ENCODE measurements at places on chromosomes 13 and 19. TPM values are rescaled to one million over a fixed set of nuclear protein-coding genes. Genes with fewer than 3 reads are reported as not detected.

DNA sequence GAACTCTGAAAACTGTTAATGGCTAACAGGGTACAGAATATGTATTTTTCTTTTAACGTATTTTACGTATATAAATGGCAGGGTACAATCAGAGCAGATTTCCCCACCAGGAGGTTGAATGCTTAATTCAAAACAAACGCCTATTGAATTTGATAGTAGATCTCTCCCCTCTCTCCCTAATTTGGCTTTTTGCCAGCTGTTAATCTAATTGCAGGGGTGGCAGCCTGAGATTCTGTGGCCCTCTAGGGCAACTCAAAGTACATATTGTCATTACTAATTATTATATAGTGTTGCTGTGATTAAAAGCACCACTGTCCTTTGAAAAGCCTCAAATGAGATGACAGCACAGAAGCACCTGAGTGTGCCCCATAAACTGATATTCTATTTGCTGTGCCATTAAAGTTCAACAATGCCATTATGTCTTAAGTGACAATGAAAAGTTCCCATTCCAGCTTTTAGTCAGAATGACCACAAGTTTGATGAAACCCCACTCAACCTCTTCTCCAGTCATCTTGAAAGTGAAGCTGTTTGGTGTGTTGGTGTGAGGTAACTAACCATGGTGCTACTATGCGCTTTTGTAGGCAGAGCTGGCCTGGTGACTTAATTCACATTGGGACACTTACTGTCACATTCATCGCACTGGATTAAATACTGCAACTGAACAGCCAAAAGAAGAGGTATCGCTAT is 351.4 kb downstream of the KCNRG start:
- H3K4me1 ChIP-seq, result no peaks in the 10 kb centered on the region
- no peak for DNase-seq
- H3K27ac ChIP-seq, result no peak overlapping the region
- no peaks in the 10 kb centered on the region for H3K36me3 ChIP-seq
- H3K27me3 ChIP-seq, result no peaks in the 10 kb centered on the region

DNA sequence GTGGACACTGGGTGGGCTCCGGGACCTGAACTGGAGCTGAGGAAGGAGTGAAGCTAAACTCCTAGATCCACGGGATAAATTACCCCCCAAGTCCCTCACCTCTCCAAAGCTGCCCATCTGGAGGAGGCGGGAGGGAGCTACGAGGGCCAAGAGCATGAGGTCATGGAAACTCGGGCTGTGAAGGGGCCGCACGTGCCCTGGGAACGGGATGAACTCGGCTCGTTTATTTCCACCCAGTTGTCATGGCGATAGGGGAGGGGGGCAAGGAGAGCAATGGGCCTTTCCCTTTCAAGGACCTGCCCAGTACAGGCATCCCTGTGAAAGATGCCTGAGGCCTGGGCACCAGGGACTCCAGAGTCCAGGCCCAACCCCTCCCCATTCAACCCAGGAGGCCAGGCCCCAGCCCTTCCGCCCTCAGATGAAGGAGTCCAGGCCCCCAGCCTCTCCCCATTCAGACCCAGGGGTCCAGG is 3.8 kb downstream of the PPP1R12C start:
- no peak overlapping the region for H3K27ac ChIP-seq
- H3K27me3 ChIP-seq, result no peaks in the 10 kb centered on the region
- no peaks in the 10 kb centered on the region for H3K4me1 ChIP-seq
- peaks cover 18% of the 10 kb centered on the region for H3K36me3 ChIP-seq

The ZNF560 gene
- total RNA-seq, result not detected

GRCh38 chr19:11130824-11131455 is 24.6 kb downstream of the SPC24 start:
- H3K27ac ChIP-seq, result no peak overlapping the region
- peaks cover 75% of the 10 kb centered on the region for H3K36me3 ChIP-seq
- no peaks in the 10 kb centered on the region for H3K27me3 ChIP-seq
- DNase-seq, result peak; percentile 84
- H3K4me1 ChIP-seq, result no peaks in the 10 kb centered on the region
- H3K4me3 ChIP-seq, result no peak overlapping the region

DNA sequence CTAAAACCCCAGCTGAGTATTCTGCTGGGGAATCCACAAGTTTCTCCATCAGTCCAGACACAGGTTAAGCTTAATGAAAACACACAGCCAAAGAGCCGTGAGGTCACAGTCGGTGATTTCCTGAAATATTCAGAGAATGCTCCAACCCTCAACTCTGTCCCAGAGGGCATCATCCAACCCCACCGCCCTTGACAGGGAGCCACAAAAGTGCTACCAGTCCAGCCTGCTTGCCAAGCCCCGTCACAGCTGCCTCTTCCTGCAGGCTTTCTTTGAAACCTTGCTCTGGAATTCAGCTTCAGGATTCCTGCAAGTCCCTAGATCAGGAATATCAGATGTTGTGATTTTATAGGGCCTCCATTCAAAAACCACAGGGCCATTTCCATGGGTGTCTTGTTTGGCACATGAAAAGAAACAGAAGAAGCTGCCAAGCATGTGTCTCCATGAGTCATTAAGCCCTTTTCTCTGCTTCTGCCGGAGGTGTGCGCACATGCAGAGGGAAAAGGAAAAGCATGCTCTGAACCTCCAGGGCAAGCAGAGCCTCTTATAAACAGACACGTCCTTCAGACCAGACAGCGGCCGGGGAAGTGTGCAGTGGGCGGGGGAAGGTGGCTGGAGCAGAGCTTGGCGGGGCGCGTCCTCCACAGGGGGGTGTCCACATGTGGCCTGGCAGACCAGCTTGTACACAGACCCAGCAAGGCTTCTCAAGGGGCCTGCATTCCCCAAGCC is 164.7 kb downstream of the KATNAL1 start:
- no peaks in the 10 kb centered on the region for H3K4me1 ChIP-seq
- H3K27me3 ChIP-seq, result no peaks in the 10 kb centered on the region
- no peak overlapping the region for H3K4me3 ChIP-seq
- H3K27ac ChIP-seq, result no peak overlapping the region
- no peaks in the 10 kb centered on the region for H3K36me3 ChIP-seq

- H3K4me1 ChIP-seq, result no peaks in the 10 kb centered on the region
- no peak overlapping the region for H3K27ac ChIP-seq
- H3K27me3 ChIP-seq, result no peaks in the 10 kb centered on the region
- no peaks in the 10 kb centered on the region for H3K36me3 ChIP-seq
- DNase-seq, result no peak
Observed at GRCh38 chr13:24614306-24615080, 65.7 kb upstream of the ATP12A start.

GRCh38 chr13:23996456-23996855 is 99.2 kb upstream of the C1QTNF9B start:
- no peaks in the 10 kb centered on the region for H3K27me3 ChIP-seq
- H3K4me3 ChIP-seq, result no peak overlapping the region
- H3K36me3 ChIP-seq, result peaks cover 5% of the 10 kb centered on the region
- no peak for DNase-seq

- no peaks in the 10 kb centered on the region for H3K4me1 ChIP-seq
- DNase-seq, result peak; percentile 49
- peak overlapping the region; percentile 37 for H3K4me3 ChIP-seq
- peaks cover 97% of the 10 kb centered on the region for H3K27me3 ChIP-seq
- H3K27ac ChIP-seq, result no peak overlapping the region
- no peaks in the 10 kb centered on the region for H3K36me3 ChIP-seq
Observed at GRCh38 chr13:27920677-27921420, 1.0 kb downstream of the PDX1 start.

DNA sequence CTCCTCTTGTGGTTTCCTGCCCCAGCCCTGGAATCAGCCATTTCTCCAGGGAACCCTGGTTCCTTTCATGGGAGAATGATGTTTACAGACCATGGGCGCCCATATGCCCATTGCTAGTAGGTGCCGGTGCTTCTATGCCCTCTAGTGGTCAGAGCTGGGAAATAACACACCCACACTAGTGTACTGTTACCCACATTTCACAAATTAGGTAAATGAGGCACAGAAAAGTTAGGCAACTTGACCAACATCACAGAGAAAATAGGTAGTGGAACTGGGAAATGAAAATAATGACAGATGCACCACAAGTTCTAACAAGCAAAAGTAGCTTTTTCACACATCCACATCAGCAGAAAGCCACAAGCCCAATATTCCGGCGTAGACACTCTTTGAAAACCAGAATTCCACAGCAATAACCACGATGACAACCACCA is 1.3 kb upstream of the CEACAM3 start:
- peak; percentile 65 for DNase-seq
- H3K4me1 ChIP-seq, result no peaks in the 10 kb centered on the region

GRCh38 chr13:45630791-45631190 is 15.3 kb upstream of the ERICH6B start:
- H3K4me1 ChIP-seq, result no peaks in the 10 kb centered on the region
- H3K4me3 ChIP-seq, result no peak overlapping the region
- no peak for DNase-seq
- H3K27me3 ChIP-seq, result no peaks in the 10 kb centered on the region
- H3K36me3 ChIP-seq, result no peaks in the 10 kb centered on the region

DNA sequence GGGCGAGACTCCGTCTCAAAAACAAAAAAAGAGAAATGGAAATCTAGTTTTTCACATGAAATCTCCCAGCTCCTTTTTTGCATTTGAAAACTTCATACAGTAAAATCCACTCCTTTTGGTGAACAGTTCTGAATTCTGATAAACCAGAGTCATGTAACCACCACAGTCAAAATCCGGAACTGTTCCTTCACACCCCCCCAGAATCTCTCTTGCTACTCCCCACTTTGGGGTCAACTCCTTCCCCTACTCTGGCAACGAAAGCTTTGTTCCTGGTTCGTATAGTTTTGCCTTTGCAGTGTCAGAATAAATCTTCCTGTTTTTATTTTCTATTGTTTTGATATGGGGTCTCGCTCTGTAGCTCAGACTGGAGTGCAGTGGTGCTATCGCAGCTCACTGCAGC is 23.7 kb downstream of the RCN3 start:
- H3K27me3 ChIP-seq, result no peaks in the 10 kb centered on the region
- H3K27ac ChIP-seq, result no peak overlapping the region
- no peak for DNase-seq
- H3K4me1 ChIP-seq, result no peaks in the 10 kb centered on the region

The DAND5 gene
- total RNA-seq, result 0.11 TPM

DNA sequence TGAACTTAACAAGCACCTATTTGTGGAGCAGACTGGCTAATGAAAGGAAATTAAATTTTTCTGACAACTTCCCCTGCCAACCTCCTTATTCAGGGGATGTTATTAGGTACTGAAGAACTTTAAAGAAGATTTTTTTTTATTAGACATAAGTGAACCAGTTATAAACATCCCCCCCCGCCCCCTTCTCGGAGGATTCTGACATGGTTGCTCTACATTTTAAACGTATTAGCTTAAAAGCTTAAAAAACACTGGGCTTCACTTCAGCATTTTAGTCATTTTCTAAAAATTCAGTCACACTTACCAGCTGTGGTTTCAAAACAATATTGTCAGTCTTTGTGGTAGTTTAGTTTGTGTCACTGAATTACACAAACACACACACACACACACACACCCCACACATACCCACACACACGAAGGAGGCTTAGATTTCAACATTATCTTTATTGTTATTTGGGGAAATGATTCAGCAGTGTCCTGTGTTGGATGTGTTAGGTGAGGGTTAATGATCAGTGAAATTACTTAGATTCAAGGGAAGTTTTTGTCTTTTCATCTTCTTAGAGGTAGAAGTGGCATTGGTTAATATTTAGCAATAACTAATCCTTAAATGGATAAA is 145.7 kb downstream of the PCCA start:
- H3K27ac ChIP-seq, result no peak overlapping the region
- no peak overlapping the region for H3K4me3 ChIP-seq
- peaks cover 4% of the 10 kb centered on the region for H3K4me1 ChIP-seq
- H3K36me3 ChIP-seq, result peaks cover 8% of the 10 kb centered on the region
- H3K27me3 ChIP-seq, result no peaks in the 10 kb centered on the region

The LMTK3 gene
- total RNA-seq, result 14.4 TPM

- peak overlapping the region; percentile 23 for H3K4me3 ChIP-seq
- H3K36me3 ChIP-seq, result peaks cover 4% of the 10 kb centered on the region
- peaks cover 20% of the 10 kb centered on the region for H3K4me1 ChIP-seq
- no peaks in the 10 kb centered on the region for H3K27me3 ChIP-seq
- DNase-seq, result peak; percentile 86
Observed at GRCh38 chr19:41189425-41190065, 3.5 kb upstream of the CYP2S1 start.

GRCh38 chr13:39405107-39405506 is 197.9 kb downstream of the LHFPL6 start:
- no peaks in the 10 kb centered on the region for H3K27me3 ChIP-seq
- no peak overlapping the region for H3K4me3 ChIP-seq
- DNase-seq, result no peak
- no peaks in the 10 kb centered on the region for H3K36me3 ChIP-seq

The KCNJ14 gene
- 1.1 TPM for total RNA-seq

DNA sequence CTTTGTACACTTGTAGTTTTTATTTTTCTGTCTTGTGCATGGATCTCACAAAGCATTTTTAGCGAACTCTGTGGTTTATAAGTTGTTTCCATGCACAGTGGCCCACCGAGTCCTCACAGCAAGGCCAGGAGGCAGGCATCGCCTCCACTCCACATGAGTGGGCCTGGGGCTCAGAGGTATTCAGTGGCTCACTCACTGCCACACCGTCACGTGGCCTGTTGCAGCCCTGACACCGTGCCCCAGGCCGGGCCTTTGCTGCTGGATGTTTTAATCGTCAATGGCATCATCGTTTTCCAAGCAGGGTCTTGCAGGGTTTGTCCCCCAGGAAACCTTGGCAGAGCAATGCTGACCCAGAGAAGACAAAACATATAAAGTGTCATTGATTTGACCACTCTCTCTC is 59.8 kb downstream of the SPACA7 start:
- H3K27ac ChIP-seq, result no peak overlapping the region
- DNase-seq, result no peak
- peaks cover 12% of the 10 kb centered on the region for H3K36me3 ChIP-seq
- H3K4me1 ChIP-seq, result no peaks in the 10 kb centered on the region

DNA sequence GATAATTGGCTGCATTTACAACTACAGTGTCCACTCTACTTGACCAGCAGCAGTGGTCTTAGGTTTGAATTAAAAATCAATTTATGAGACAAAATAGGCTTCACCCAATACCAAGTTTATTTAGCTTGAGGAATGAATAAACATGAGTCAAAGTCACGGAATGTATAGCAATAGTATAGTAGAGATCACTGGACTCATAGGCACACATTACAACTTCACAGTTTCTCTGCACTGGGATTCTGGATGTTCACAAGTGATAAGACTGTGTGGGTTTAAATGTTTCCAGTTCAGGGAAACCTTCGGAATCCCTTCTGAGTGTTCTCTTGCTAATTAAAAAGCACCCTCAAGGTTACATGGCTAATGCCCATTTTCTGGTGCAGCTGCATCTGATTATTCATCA is 1064.9 kb downstream of the SLITRK5 start:
- no peaks in the 10 kb centered on the region for H3K4me1 ChIP-seq
- no peaks in the 10 kb centered on the region for H3K36me3 ChIP-seq
- no peak overlapping the region for H3K27ac ChIP-seq

The TNFRSF19 gene
- 2.7 TPM for total RNA-seq

GRCh38 chr19:11787536-11787935 is 10.8 kb upstream of the ZNF491 start:
- H3K4me1 ChIP-seq, result no peaks in the 10 kb centered on the region
- no peak for DNase-seq
- H3K27ac ChIP-seq, result no peak overlapping the region
- no peaks in the 10 kb centered on the region for H3K27me3 ChIP-seq

GRCh38 chr13:62176051-62176450 is 760.4 kb upstream of the PCDH20 start:
- no peaks in the 10 kb centered on the region for H3K4me1 ChIP-seq
- H3K36me3 ChIP-seq, result no peaks in the 10 kb centered on the region
- H3K27ac ChIP-seq, result no peak overlapping the region
- no peaks in the 10 kb centered on the region for H3K27me3 ChIP-seq
